ENCODE measurements at places on chromosomes 16 and 17. TPM values are rescaled to one million over a fixed set of nuclear protein-coding genes. Genes with fewer than 3 reads are reported as not detected.

CSH2 gene
- not detected for total RNA-seq

TEX14 gene
- total RNA-seq: under 0.01 TPM

KRTAP3-2 gene
- total RNA-seq: not detected

STAC2 gene
- not detected for total RNA-seq

SYNGR3 gene
- 1.3 TPM for total RNA-seq

GAST gene
- not detected for total RNA-seq

RILP gene
- total RNA-seq: 10.9 TPM

RHOT2 gene
- 33.8 TPM for total RNA-seq

ARHGAP23 gene
- total RNA-seq: 43.1 TPM

KRT39 gene
- not detected for total RNA-seq

GOSR1 gene
- total RNA-seq: 17.1 TPM

TSPOAP1 gene
- total RNA-seq: not detected

PPM1E gene
- under 0.01 TPM for total RNA-seq

CDH3 gene
- under 0.01 TPM for total RNA-seq

SULT1A1 gene
- total RNA-seq: 2.4 TPM

RRN3 gene
- total RNA-seq: 27.3 TPM

TMEM256 gene
- 212 TPM for total RNA-seq

BORCS6 gene
- total RNA-seq: 7.8 TPM

CALB2 gene
- total RNA-seq: not detected

Data from dermis microvascular lymphatic vessel endothelial cell (primary cell).